Melanocyte of skin (primary cell): ENCODE measurements at places on chromosomes 7 and 10. TPM values are rescaled to one million over a fixed set of nuclear protein-coding genes. Genes with fewer than 3 reads are reported as not detected.

NKX2-3 gene
- not detected in 2 replicates for total RNA-seq

PDCD11 gene
- 41.6 and 62.0 TPM in 2 replicates for total RNA-seq

HMX2 gene
- not detected in 2 replicates for total RNA-seq

RELN gene
- under 0.01 and 0.33 TPM in 2 replicates for total RNA-seq

CYP2C9 gene
- total RNA-seq: not detected in 2 replicates

CACUL1 gene
- total RNA-seq: 35.0 and 35.3 TPM in 2 replicates

EPO gene
- total RNA-seq: not detected in 2 replicates

TMEM176A gene
- total RNA-seq: not detected in 2 replicates

RNF148 gene
- under 0.01 and 1.4 TPM in 2 replicates for total RNA-seq

DENND10 gene
- total RNA-seq: 69.5 and 88.7 TPM in 2 replicates

MOGAT3 gene
- total RNA-seq: not detected in 2 replicates

CUBN gene
- 3.3 and 3.7 TPM in 2 replicates for total RNA-seq

ADAM12 gene
- total RNA-seq: 8.7 and 18.0 TPM in 2 replicates

CLRN3 gene
- not detected in 2 replicates for total RNA-seq

SPDYE16 gene
- not detected in 2 replicates for total RNA-seq

PLCE1 gene
- under 0.01 and 0.36 TPM in 2 replicates for total RNA-seq

SPAG6 gene
- under 0.01 TPM in 1 of 2 replicates, not detected in the other for total RNA-seq

JCAD gene
- total RNA-seq: under 0.01 and 0.67 TPM in 2 replicates

CPA2 gene
- total RNA-seq: not detected in 2 replicates

CUL2 gene
- 25.8 and 29.8 TPM in 2 replicates for total RNA-seq

PGAM2 gene
- not detected in 2 replicates for total RNA-seq

TACC2 gene
- total RNA-seq: 5.6 and 11.0 TPM in 2 replicates

ADRA2A gene
- total RNA-seq: under 0.01 TPM in 1 of 2 replicates, not detected in the other

PRLHR gene
- not detected in 2 replicates for total RNA-seq

ERVW-1 gene
- total RNA-seq: not detected in 2 replicates

ZNF273 gene
- 2.8 and 2.9 TPM in 2 replicates for total RNA-seq

AGAP9 gene
- total RNA-seq: 1.1 and 1.3 TPM in 2 replicates
